HT1080 (cell line): ENCODE measurements at places on chromosomes 13 and 19. TPM values are rescaled to one million over a fixed set of nuclear protein-coding genes. Genes with fewer than 3 reads are reported as not detected.

DNA sequence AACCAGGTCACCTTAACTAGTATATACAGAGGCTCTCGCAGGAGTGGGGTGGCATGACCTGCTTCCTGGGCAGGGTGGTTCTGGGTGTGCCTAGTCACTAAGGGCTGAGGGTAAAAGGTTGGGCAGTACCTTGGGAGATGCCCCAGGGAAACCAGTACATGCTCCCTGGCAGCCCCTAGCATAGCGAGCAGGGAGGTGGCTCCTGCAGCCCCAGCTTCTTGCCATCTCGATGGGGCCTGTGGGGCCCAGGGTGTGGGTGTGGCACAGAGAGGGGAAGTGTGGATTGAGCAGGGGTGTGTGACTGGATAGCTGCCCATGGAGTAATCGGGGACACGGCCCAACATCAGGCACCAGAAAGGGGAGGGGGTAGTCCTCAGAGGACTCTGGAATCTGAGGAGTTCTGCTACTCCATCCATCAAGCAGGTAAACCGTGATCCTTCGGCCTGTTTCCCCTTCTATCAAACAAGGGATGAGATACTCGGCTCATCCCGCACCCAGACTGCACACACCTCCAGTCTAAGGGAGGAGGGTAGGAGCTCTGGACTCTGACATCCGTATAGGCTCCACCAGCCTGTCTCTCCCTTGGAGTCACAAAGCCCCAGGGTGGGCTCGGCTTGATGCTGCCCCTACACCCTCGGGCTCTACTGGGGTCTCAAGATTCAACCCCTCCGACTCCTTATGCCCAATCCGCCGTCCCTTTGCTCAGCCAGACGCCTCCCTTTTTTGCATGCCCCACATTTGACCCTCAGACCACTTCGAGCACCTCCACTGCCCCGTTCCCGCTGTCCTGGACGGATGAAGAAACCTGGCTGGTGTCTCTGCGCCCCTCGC lies 1.1 kb downstream of the ZBTB45 start:
- DNase-seq = no peak

- DNase-seq = no peak
Observed at GRCh38 chr13:114008964-114009589, 35.2 kb upstream of the C13orf46 start.

RASAL3 gene
- total RNA-seq = not detected in 2 replicates

GRCh38 chr19:39199025-39199424 lies 2.3 kb downstream of the NCCRP1 start:
- DNase-seq = peak; percentile 42

HDGFL2 gene
- 21.4 and 26.4 TPM in 2 replicates for total RNA-seq

GRCh38 chr13:74575729-74576125 lies 441.5 kb upstream of the KLF12 start:
- DNase-seq = peak; percentile 59

TMIGD2 gene
- not detected in 2 replicates for total RNA-seq

GRCh38 chr19:19547674-19548336 lies 9.7 kb downstream of the CILP2 start:
- no peak for DNase-seq

DNA sequence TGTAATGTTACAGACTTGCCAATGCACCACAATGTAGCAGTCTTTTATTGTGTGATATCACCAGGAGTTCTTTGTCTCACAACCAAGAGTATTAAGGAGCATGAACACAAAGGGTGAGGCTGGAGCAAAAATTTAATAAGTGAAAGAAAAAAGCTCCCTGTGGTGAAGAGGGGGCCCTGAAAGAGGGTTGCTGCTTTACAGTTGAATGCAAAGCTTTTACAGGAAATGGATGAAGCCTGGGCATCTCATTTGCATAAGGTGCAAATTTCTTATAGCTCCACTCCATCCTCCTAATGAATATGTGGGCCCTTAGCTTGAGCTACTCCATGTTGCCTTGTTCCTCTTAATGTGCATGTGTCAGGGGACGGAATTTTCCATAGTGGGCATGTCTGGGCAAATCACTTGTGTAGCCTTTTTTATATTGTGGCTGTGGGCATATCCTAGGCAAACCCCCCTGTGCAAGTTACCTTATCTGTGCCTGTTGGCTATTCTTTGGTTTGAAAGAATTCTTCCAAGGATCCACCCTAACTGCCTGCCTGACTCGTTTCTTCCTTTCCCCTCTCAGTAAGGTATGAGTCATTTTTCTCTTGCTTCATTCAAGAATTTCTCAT lies 45.3 kb upstream of the TRPC4 start:
- peak; percentile 66 for DNase-seq

TNFSF9 gene
- 35.7 and 45.9 TPM in 2 replicates for total RNA-seq

DNA sequence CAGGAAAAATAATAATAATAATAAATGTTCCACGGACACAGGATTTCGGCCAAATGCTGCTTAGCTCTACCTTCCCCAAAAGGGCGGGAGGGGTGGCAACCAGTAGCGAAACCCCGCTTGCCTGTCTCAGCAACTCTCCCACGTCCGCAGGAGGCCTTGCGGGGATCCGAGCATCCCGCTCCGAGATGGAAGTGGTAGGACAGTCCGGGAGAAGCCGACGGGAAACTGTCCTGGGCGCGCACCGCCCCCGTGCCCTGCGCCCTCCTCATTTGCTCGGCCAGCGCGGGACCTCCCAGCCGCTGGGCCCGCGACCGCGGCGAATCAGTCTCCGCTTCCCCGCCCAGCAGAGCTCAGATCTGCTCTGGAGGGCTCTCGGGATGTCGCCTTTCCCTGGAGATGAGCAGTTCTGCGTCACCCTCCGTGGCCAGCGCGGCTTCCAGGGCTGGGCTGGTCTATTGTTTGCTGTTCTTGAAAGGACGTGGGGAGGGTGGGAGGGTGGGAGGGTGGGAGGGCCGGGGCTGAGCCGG lies 48.9 kb upstream of the PABPC3 start:
- DNase-seq = peak; percentile 36

GRCh38 chr19:40395956-40396355 lies 6.0 kb upstream of the HIPK4 start:
- no peak for DNase-seq

ZNF530 gene
- 22.0 and 30.3 TPM in 2 replicates for total RNA-seq

- no peak for DNase-seq
Observed at GRCh38 chr19:45280471-45280961, 29.4 kb downstream of the MARK4 start.

DNA sequence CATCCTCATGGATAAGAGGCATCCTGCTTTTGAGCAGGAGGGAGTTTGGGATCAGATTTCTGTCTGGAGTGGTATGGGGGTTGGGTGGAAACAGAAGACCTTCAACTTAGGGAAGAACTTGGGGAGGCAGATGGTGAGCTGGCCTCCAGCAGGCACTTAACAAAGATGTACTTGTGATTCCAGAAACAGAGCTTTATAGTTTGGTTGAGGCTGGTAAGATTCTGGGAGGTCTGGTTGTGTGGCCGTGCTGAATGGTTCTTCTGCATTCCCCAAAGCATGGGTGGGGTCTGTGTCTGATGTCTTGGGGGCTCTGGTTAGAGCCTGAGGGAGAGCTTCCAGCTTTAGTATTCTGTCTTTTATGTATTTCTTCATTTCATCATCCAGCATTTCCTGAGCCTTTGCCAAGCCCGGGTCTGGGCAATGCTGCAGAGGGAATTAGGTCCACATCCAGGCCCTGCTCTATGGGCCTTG lies 4.8 kb downstream of the MEGF8 start:
- no peak for DNase-seq

DNA sequence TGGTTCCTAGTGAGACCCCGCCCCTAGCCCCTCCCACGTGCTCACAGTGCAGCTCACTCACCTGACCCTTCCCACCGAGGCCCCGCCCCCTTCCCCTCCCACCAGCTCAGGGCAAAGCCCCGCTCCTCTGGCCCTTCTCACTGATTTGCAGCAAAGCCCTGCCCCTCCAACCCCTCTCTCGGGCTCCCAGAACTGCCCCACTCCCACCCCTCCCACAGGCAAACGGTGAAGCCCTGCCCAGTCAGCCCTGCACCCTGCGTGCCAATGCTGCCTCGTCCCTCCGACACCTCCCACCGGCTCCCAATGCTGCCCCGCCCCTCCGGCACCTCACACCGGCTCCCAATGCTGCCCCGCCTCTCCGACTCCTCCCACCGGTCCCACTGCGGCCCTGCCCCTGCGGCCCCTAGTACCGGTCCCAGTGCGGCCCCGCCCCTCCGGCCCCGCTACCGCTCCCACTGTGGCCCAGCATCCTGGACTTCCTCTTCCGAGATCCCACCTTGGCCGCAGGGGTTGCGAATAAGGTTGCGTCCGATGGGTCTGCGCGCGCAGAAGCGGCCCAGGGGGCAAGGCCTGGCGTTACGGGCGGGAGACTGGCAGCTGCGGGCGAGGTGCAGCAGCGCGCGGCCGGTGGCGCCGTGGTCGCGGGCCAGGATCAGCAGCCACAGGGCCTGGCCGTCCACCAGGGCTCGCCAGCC lies 834 bp downstream of the FBXO27 start:
- DNase-seq = no peak
